Bone marrow (tissue), 2 donors: ENCODE measurements at places on chromosomes 1 and 21.

DNA sequence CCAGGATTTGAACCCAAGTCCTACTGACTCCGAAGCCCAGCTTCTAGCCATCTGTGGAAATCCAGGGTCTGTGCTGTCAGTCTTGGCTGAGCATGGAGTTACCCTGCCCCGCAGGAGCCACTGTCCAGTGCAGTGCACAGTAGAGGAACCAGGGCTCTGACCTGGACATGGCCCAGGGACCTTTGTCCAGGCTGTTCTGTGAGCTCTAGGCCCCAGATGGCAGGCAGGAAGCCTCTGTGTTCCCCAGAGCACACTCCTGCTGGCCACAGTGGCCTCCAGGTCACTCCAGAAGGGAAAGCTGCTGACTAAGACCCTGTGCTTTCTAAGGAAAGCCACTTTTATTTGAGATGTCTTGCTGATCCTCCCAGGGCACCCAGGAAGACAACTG lies 13.8 kb downstream of the S100A7A start:
- DNase-seq, result no peak

- DNase-seq, result no peak
Observed at GRCh38 chr1:20107796-20108195, 11.5 kb downstream of the PLA2G2D start.

- no peak for DNase-seq
Observed at GRCh38 chr1:224292419-224292818, 37.6 kb downstream of the NVL start.

- DNase-seq, result no peak
Observed at GRCh38 chr1:24266998-24267397, 52.2 kb upstream of the GRHL3 start.

- DNase-seq, result no peak
Observed at GRCh38 chr1:115193046-115193828, 103.9 kb upstream of the TSPAN2 start.

GRCh38 chr1:1067284-1067859 lies 6.7 kb downstream of the RNF223 start:
- DNase-seq, result no peak

DNA sequence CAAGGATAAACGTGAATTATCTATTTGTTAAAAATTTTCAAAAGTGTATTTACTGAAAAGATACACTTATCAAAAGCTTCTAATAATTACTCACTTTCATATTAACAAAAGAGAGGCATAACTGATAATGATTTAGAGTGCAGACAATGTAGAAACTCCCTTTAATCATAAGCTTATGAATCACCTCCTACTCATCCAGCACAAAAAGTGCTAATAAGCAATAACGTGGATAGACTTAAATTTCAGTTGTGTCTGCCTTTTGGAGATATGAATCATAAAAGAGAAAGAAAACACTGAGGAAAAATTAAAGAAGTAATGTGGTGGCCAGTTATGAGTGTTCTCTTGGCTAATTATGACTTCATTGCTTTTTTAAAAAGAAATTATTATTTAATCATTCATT lies 827.6 kb upstream of the B3GALT2 start:
- DNase-seq, result no peak

DNA sequence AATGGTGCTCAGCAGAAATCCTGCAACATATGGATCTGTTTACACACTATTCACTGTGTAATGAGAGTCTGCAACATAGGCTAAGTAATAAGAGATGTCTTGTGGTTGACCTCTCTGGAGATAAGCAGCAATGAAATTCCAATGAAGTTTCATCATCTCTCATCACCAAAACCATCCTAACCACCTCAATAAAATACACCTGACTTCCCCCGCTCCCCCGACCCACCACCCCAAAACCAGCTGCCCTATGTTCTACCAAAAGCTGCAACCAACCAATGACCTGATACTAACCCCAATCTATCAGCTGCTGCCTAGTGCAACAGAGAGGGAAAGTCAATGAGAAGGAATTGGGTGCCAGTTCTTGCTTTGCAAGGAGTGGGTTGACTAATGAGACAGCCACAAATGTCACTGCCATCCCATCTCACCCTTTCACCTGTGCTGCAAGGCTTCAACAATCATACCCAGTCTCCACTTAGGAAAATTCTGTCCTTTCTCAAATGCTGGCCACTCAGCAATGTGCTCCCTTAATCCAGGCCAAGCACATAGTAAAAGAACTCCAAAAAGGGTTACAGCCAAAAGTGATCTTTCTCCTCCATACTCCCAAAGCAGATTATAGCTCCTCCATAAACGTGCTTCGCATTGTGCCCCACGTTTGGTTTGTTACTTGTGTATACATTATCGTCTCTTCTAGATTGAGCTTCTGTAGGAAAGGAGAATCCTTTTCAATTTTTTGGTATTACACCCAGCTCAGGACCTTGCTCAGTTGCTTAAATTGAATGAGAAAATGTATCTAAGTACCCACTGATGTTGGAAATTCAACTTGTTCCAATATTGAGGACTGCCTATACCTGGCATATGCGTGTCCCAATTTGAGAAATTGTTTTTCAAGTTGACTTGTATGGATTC lies 29.0 kb downstream of the MRPL39 start:
- no peak for DNase-seq

- DNase-seq, result no peak
Observed at GRCh38 chr21:15034126-15034853, 30.5 kb downstream of the NRIP1 start.

DNA sequence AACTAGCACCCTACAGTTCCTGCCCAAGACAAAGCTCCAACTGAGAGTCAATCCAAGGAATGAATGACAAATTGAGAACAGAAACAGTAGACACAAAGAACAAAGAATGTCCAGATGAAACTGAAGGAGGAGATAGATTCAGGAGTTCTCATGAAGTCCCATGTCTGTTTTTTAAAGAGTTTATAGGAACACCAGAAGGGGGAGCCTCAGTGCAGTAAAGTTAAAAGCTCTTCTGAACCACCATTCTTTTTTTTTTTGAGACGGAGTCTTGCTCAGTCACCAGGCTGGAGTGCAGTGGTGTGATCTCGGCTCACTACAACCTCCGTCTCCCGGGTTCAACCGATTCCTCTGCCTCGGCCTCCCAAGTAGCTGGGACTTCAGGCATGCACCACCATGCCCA lies 323.6 kb downstream of the MRPL39 start:
- DNase-seq, result no peak

DNA sequence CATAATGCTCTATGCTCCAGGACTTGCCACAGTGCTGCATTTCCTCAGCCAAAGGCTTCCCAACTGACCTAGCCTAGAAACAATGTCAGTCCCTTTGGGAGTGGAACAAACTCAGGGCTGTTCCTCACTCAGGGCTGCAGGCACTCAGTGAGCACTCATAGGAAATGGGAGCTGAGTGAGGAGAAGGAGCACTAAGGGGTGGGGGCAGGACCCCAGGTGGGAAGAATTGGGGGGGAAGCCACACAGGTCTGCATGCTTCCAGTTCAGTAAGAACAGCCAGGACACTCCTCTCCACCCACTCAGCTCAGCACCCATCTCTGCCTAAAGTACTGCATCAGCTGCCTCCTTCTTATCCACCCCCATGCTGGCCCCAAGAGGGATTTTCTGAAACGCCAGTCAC lies 7.3 kb upstream of the SLC5A9 start:
- DNase-seq, result no peak

DNA sequence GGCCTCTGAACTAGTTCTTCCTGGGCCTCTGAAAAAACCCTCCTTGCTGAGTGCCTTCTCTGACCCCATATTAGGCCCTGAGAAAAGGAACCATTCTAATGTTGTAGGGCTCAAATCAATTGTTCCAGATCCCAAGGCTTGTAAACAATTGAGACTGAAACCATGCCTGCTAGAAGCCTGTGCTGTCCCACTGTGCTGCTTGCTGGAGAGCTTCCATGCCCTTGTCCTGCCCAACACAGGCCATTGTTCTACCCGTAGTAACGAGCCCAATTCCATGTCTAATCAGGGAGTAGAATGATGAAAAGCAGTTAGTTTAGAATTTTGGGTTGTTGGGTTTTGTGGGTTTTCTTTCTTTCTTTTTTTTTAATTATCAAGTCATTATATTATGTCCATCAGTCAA lies 47.4 kb downstream of the ZNF281 start:
- no peak for DNase-seq

- no peak for DNase-seq
Observed at GRCh38 chr1:246158131-246158530, 348.9 kb downstream of the SMYD3 start.

GRCh38 chr21:27812279-27812678 lies 845.4 kb upstream of the ADAMTS5 start:
- DNase-seq, result no peak

- DNase-seq, result no peak
Observed at GRCh38 chr1:39758556-39759435, 12.4 kb downstream of the OXCT2 start.

DNA sequence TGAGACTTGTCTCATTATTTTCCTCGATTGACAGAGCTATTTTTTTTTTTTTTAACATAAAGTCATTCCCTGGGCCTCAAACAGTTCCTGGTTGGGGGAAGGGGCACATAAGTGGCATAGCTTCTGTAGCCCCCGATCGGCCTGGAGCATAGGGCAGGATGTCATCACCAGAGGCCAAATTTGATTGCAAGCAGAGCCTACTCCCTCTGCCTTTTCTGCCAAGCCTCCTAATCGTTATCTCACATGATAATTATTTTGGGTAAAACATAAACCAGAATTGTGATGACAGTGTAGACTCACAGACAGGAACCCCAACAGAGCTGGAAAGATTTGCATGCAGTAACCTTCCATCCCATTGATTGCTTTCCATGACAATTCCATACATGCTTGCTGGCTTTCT lies 404.8 kb downstream of the PCP4 start:
- no peak for DNase-seq

DNA sequence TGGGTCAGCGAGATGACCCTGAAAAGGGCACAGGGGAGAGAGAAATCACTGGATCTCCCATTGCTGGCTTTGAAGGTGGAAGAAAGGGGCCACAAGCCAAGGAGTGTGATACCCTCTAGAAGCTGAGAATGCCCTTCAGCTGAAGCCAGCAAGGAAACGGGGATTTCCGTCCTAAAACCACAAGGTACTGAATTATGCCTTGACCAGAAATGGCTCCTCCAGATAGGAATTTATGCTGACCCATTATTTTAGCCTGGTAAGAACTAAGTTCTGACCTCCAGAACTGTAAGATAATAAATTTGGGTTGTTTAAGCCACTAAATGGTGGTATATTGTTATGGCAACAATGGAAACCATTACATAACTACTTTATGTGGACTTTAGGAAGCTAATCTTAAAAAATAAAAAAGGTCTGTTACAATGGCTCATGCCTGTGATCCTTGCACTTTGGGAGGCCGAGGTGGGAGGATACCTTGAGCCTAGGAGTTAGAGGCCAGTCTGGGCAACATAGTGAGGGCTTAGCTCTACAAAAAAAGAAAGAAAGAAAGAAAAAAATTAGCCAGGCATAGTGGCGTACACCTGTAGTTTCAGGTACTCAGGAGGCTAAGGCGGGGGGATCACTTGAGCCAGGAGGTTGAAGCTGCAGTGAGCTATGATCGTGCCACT lies 3.6 kb upstream of the H6PD start:
- DNase-seq, result no peak
